ENCODE measurements at places on chromosomes 6 and 20.

DNA sequence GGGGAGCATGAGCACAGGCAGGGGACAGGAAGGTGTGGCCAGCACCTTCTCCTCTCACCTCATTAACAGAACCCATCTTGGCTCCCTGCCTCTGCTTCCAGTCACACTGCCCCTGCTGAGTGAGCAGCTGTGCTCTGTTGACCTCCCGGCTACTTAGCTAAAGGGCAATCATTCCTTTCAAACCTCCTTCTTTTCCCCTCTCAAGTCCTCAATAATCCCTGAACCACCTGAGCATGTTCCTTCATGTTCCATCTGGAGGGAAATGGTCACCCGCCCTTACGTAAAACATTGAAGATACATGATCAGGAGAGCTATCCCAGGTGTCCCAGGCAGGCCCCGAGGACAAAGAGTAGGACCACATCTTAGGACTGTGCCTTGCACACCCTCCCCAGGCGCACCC lies 21.7 kb upstream of the MRPS10 start:
- no peak for DNase-seq

GRCh38 chr20:57652606-57653545 lies 32.6 kb upstream of the ZBP1 start:
- DNase-seq, result no peak

DNA sequence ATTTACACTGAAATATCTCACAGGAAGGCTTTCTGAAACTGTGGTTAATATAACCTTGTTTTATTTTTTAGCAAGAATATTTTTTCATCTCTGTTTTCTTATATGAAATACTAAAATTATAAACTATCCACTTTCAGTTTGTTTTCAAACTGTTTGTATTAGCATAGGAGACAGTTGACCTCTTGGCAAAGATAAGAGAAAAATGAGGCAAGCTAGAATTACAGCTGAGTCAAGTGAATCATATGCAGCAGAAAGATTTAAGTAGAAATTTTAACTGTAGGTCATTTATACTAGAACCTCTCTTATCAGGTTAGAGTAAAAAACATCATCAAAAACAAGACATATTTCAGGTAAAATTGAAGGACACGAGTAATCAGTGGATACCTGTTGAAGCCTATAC lies 792.6 kb downstream of the PHF3 start:
- DNase-seq, result no peak

DNA sequence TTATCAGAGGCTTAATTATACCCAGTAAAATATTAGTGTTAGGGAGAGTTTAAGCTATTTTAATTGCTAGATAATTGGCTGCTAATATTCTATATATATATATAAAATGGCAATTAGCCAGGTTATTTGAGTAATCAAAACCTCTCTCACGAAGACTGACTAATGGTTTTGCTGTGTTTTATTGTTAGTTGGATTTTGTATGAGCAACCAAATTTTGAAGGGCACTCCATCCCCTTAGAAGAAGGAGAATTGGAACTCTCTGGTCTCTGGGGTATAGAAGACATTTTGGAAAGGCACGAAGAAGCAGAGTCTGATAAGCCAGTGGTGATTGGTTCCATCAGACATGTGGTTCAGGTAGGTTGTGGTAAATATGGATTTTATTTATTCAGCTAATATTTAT lies 102.2 kb downstream of the RTN4IP1 start:
- DNase-seq, result no peak

GRCh38 chr6:138028893-138029292 lies 78.3 kb downstream of the PERP start:
- no peak for DNase-seq

DNA sequence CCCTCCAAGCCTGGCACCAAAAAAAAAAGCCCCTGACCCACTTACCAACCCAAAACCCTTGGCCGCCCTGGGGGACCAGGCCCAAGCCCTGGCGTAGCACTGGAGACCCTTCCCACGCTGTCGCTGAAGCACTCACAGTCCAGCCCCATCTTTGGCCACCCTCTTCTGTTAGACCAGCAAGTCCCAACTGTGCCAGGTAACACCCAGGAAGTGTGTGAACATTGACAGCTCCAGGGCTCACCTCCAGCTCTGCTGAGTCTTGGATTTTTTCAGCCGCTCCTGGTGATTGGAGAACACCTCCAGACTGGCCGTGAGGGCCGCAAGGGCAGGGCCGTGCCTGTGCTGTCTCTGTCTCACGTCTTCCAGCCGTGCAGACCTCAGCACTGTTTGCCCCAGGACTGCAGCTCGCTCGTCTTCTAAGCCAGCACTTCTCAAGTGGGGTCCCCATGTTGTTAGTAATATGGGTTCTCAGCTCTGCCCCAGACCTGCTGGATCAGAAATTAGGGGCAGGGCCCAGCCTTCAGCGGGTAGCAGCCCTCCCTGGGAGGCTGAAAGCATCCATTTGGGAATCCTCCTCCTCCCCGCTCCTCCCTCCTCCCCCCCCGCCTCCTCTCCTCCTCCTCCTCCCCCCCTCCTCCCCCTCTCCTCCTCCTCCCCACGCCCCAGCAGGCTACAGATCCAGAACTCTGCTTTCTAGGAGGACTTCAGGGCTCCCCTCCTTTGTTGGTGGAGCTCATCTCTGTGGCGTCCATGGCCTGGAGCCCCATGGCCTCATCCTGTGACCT lies 18.1 kb downstream of the NPEPL1 start:
- no peak for DNase-seq

DNA sequence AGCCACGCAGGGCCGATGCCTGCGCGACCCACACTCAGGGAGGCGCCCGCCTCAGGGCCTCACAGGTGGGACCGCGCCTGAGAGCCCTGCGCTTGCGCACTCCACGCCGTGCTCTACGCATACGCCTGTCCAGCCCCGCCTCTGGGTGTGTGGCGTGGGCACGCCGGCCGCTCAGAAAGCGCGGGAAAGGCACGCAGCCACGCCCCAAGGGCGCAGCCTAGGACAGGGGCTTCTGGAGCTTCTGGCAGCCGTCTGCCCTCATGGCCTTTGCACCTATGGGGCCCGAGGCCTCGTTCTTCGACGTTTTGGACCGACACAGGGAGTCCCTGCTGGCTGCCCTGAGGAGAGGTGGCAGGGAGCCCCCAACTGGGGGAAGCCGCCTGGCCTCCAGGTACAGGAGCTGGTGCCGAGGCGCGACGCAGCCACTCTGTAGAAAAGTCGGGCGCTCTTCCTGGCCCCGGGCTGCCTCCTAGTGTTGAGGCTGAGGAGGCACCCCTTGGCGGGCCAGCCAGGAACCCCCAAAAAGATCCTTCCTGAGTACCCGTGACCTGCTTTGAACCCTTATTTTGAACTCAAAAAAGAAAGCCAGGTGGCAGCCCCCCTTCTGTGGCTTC lies at the start of gene SPO11:
SPO11 (plus strand) TSS at position 196 of the 614 bp plus-strand sequence; CDS start at position 261, 65 bp downstream.
- DNase-seq, result no peak

DNA sequence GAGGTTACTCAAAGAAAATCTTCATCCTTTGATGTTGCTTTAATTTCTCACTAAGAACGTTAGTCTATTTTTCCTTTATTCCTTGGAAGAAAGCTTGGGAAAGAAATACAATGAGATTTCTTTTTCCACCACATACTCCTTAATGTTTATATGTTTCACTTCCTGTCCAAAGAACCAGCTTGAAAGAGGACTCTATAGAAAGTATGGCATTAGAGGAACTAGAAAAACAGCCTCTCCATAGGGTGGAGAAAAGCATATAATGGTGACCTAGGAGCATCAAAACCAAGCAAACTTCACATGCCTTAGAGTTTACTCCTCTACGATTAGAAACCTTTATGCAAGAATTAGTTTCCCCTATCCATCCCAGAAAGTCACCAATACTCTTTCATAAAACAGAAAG lies 131.1 kb downstream of the OPRM1 start:
- no peak for DNase-seq

GRCh38 chr6:152952866-152953509 lies 29.9 kb downstream of the FBXO5 start:
- DNase-seq, result no peak

DNA sequence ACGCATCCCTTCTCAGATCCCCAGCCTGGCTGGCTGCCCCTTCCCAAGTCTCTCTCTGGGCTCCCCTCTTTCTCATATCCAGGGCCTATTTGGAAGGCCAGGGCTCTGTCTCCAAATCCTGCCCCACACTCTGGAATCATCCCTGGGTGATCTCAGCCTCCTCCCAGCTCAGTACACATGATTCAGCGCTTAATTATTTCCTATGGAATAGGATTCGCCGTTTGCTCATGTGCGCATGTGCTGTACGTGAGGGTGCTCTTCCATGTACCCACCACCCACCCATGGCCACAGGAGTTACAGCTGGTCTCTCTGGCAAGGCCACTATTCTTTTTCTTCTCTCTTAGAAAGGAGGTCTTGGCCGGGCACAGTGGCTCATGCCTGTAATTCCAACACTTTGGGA lies 81.7 kb upstream of the FOXP4 start:
- DNase-seq, result no peak

DNA sequence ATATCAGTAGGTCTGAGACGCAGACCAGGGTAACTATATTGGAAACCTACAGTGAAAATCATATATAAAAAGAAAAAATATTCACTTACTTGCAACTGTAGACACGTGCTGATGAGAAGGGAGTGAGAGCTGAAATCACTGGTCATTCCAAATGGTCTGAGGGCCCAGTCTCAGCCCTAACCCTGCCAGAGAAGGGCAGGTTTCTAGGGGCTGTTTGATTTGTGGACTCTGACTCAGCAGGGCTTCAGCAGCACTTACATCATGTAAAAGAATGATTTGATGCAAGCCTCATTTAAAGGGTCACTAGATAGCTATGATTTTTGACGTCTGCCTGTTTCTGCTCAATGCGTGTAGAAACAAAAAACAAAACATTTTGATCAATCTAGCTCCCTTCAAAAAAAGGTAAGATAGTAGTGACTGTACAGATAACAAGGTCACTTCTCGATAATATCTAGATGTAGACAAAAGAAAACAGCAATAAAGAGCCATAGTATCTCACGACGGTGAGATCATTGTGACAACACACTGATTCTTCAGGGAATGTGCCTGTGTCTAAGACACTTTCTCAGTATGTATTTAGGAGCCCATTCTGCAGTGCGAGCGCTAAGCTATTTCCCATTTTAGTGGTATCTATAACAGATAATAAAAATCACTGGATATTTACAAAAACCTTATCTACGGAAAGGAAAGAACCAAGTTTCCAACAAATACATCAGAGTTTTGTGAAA lies 307.2 kb downstream of the HIVEP2 start:
- no peak for DNase-seq

DNA sequence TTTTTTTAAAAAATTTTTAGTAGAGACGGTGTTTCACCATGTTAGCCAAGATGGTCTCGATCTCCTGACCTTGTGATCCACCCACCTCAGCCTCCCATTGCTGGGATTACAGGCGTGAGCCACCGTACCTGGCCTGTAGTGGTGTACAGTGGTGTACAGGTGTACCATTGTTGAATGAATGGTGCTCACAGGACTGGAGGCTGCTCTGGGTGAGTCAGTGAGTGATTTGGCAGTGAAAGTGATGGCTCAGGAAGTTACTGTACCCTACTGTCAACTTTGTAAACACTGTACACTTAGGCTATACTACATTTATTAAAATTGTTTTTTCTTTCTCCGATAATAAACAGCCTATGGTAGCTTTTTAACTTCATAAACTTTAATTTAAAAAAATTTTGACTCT lies 122.8 kb upstream of the EEF1E1 start:
- DNase-seq, result no peak

GRCh38 chr20:62603021-62603906 lies 39.0 kb upstream of the SLCO4A1 start:
- DNase-seq, result no peak

GRCh38 chr6:10177704-10178103 lies 237.2 kb downstream of the TFAP2A start:
- no peak for DNase-seq

DNA sequence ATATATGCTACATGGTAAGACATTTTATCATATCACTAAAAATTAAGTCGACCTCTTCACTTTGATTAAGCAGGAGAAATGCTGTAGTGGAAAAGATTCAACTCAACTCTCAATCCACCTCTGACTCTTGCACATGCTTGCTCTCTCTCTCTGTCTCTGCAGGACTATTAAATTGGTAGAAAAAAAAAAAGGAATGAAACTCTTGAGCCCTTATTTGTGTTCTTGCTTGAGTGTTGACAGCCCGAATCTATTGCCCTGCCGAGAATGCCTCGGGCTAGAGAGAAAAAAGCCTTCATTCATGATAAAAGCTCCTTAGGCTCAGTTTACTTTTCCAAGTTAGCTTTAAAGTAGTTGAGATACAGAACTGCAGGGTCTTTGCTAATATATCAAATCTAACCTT lies 722.2 kb downstream of the PRKN start:
- DNase-seq, result no peak

DNA sequence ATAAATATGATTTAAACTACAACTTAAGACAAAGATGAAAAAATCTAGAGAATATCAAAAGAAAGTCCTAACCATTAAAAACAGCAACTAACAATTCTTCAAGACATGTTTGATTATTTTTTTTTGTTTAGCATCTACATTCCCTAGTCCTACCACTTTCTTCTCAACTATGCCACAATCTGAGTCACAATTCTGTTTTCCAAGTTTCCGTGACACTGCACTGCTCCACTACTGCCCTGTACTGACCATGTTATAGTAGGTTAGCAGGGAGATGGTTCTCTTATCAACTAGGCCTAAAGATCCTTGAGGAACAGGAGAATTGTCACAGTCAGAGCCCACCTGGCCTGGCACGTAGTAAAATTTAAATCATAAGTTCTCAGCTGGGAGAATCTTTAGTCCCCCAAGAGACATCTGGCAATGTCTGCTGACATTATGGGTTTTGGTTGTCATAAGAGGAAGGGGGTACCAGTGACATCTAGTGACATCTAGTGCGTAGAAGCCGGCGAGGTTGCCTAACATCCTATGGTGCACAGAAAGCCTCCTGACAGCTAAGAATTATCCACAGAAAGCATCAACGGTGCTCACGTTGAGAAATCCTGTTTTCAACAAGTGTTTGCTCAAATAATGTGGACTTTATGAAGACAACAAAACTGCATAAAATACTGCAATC lies 100.5 kb downstream of the PDE10A start:
- DNase-seq, result no peak

DNA sequence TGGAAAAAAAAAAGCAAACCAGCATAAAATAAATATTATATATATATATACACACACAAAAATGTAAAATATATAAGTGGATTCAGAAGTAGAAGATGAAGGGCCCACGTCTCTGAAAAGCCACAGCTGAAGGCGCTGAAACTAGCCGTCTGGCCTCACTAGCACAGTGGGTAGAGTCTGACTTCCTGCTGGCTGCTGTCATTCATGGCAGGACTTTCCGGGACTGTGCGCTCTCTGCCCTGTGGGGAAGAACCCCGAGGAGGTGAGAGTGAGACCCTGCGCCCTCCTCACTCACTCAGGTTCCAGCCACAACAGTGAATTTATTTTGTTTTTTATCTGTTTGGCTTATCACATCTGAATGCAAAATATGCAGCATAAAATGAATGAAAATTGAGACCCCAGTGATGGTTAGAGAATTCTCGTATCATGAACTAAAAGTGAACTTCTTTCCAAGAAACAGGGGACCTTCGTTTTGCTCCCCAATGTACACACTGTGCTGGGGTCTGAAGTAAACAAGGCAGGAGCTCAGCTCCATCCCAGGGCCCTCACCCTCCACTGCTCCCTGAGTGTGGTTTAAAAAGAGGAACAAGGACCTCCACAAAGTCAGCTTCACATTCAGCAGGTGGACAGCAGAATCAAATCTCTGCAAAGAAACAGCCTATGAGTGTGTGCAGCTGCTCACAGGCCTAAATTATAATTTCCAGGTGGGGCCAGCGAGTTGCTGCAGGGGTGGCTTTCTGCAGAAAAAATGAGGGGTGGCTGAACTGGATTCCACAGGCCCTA lies 1.3 kb upstream of the RAMACL start:
- DNase-seq, result peak; percentile 70

GRCh38 chr20:50475681-50476292 lies 34.4 kb upstream of the PTPN1 start:
- DNase-seq, result no peak

- DNase-seq, result no peak
Observed at GRCh38 chr20:61576372-61576771, 324.3 kb downstream of the CDH4 start.
